ENCODE measurements at places on chromosomes 16 and 17. TPM values are rescaled to one million over a fixed set of nuclear protein-coding genes. Genes with fewer than 3 reads are reported as not detected.

DNA sequence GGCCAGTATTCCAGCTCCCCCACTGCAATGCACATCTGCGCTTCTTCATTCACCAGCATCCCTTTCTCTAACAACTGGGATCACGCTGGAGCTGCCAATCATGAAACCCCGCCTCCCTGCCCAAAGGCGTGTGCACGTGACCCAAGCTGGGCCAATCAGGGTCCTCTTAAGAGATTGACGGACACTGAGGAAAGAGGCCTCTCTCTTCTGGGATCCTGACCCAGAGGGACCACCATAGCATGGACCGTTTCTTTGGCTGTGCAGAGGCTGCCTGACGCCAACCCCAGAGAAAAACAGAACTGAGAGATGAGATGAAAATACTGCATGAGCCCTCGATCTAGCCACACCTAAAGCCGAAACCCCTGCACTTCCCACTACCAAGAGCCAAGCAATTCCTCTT lies 32.0 kb downstream of the COTL1 start:
- H3K4me3 ChIP-seq: no peak overlapping the region
- peaks cover 16% of the 10 kb centered on the region for H3K36me3 ChIP-seq
- no peak overlapping the region for H3K27ac ChIP-seq
- no peaks in the 10 kb centered on the region for H3K27me3 ChIP-seq

GRCh38 chr16:23678430-23679273 lies at the start of gene PLK1:
TSS of gene PLK1 (plus strand) at chr16:23678889. CDS start at chr16:23678933, 44 bp downstream.
- H3K36me3 ChIP-seq: peaks cover 14% of the 10 kb centered on the region
- H3K27me3 ChIP-seq: no peaks in the 10 kb centered on the region
- peaks cover 7% of the 10 kb centered on the region for H3K4me1 ChIP-seq
- H3K27ac ChIP-seq: no peak within 1 kb of the TSS

- H3K27ac ChIP-seq: no peak overlapping the region
- H3K27me3 ChIP-seq: no peaks in the 10 kb centered on the region
- peaks cover 5% of the 10 kb centered on the region for H3K4me1 ChIP-seq
Measured at GRCh38 chr16:83134638-83135037, 507.9 kb downstream of the CDH13 start.

GRCh38 chr17:21035406-21035805 lies 7.4 kb downstream of the USP22 start:
- H3K27ac ChIP-seq: no peak overlapping the region
- DNase-seq: no peak
- H3K4me1 ChIP-seq: peaks cover 76% of the 10 kb centered on the region
- H3K27me3 ChIP-seq: no peaks in the 10 kb centered on the region
- no peak overlapping the region for H3K4me3 ChIP-seq

DNA sequence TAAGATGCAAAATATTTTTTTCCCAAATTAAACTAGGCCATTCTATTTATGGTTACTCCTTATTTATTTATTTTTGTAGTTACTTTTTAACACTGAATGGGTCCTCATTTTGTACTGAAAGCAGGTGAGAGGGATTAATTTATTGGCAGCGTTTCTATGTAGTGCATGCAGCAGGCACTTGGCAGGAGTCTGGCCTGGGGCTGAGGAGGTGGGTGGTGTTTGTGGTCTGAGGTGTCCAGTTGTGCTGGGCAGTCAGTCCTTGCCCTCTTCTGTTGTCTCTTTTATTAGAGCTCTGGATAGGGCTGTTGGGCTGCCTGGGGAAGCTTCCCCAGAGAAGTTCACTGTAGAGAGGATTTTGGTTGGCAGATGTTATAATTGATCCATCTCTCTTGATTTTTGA lies 12.7 kb downstream of the SEC14L1 start:
- H3K27me3 ChIP-seq: no peaks in the 10 kb centered on the region
- no peak overlapping the region for H3K4me3 ChIP-seq
- H3K4me1 ChIP-seq: peaks cover 56% of the 10 kb centered on the region

- peak; percentile 53 for DNase-seq
- H3K36me3 ChIP-seq: no peaks in the 10 kb centered on the region
- H3K4me3 ChIP-seq: no peak overlapping the region
- H3K4me1 ChIP-seq: no peaks in the 10 kb centered on the region
- no peak overlapping the region for H3K27ac ChIP-seq
Measured at GRCh38 chr16:89044418-89045180, 49.1 kb upstream of the ACSF3 start.

DNA sequence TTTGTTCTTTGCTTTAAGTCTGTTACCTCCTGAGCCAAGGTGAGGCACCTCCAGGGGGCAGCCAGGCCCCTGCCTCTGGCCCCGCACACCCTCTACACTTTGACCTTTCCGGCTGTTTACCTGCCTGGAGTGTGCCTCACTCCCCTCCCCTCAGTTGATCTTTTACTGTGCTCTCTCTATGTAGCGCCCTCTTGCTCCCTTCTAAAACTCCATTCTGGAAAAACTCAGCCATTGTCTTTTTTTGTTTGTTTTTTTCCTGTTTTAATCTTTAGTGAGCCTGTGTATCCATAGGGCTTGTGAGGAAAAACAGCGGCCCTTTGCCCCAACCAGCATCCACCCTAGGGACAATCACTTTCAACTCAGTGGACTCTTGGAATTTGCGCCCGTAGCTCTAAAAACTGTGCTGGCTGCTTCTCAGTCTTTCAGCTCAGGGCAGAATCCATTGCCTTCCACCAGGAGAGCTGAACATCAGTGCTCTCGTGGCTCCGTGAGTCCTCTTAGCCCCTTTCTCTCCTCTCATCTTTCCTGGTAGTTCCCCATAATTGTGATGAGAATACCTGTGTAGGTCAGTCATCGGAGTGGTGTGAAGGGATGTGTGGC lies 4.3 kb downstream of the AMDHD2 start:
- no peak for DNase-seq
- H3K4me3 ChIP-seq: no peak overlapping the region
- no peak overlapping the region for H3K27ac ChIP-seq
- H3K4me1 ChIP-seq: peaks cover 13% of the 10 kb centered on the region

GRCh38 chr17:20771104-20771503 lies 191.6 kb downstream of the CDRT15L2 start:
- H3K27ac ChIP-seq: no peak overlapping the region
- H3K4me1 ChIP-seq: no peaks in the 10 kb centered on the region
- no peak overlapping the region for H3K4me3 ChIP-seq

- no peaks in the 10 kb centered on the region for H3K4me1 ChIP-seq
- H3K27me3 ChIP-seq: peaks cover 14% of the 10 kb centered on the region
- no peak overlapping the region for H3K27ac ChIP-seq
- H3K36me3 ChIP-seq: no peaks in the 10 kb centered on the region
Measured at GRCh38 chr17:1298606-1299005, 19.1 kb downstream of the TRARG1 start.

DNA sequence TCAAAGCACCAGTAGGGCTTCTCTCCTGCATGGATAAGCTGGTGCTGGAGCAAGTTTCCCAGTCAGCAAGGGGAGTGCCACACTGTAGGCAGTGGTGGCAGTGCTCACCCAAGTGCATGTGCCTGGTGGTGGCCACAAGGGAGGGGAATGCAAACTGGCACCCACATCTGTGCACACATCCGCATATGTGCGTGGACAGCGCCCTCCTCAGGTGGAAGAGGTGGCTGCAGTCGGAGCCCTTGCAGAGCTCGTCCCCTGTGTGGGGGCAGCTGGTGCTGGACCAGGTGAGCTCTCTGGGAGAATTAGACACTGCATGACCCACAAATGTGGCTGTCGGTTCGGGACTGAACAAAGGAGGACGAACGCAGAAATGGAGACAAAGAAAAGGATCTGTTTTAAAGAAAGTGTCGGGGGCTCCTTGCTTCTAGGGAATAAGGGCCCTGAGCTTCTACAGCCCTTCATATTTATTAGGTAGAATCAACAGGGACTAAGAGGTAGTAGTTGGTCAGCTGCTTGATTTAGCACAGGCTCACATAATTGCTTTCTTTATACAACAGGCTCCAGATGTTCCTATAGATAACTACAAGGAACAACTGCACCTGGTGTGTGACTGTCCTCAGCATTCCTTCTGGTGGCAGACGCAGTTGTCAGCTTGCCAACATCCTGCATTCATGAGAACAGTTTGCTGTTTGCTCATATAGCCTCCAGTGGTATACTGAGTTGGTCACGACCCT lies 5.3 kb upstream of the ZNF689 start:
- peaks cover 2% of the 10 kb centered on the region for H3K4me1 ChIP-seq
- H3K36me3 ChIP-seq: no peaks in the 10 kb centered on the region
- no peak overlapping the region for H3K4me3 ChIP-seq
- no peak overlapping the region for H3K27ac ChIP-seq

DNA sequence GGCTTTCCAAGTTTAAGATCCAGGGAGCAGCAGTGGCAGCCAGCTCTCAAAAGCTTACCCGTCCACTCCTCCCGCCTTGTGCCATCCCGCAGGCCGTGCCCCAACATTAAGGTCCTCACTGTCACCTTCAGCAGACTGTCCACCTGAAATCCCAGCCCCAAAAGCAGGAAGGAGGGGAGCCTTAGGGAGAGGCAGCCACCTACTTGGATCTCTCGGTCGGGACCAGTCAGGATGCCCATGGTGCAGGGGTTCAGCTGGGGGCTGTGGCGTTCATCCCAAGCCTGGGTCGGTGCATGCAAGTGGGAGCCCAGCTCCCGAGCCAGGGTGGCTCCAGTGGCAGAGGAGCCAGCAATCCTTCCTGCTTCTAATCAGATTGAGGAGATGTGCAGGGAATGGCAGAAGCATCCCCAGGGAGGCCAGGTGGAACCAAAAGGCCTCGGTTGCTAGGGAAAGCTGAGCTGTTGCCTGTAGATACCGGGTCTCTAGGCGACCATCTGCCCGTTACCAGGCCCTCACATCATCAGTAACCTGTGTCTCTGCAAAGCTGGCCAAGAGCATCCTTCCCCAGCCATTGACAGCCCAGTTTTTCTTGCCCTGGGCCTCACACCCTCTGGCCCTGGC lies 24.6 kb downstream of the CNGB1 start:
- no peak overlapping the region for H3K4me3 ChIP-seq
- no peaks in the 10 kb centered on the region for H3K36me3 ChIP-seq
- peaks cover under 1% of the 10 kb centered on the region for H3K4me1 ChIP-seq
- H3K27ac ChIP-seq: no peak overlapping the region
- no peaks in the 10 kb centered on the region for H3K27me3 ChIP-seq
- no peak for DNase-seq

- peaks cover 16% of the 10 kb centered on the region for H3K36me3 ChIP-seq
- DNase-seq: no peak
- peaks cover 5% of the 10 kb centered on the region for H3K4me1 ChIP-seq
- no peak overlapping the region for H3K27ac ChIP-seq
- no peak overlapping the region for H3K4me3 ChIP-seq
Measured at GRCh38 chr16:29112755-29113347, 128.0 kb downstream of the LAT start.

GRCh38 chr16:47888734-47889133 lies 267.1 kb downstream of the ABCC12 start:
- DNase-seq: no peak
- H3K4me3 ChIP-seq: no peak overlapping the region
- no peaks in the 10 kb centered on the region for H3K36me3 ChIP-seq
- no peak overlapping the region for H3K27ac ChIP-seq
- H3K4me1 ChIP-seq: no peaks in the 10 kb centered on the region

GRCh38 chr16:10181196-10182162 lies 749 bp downstream of the GRIN2A start:
- H3K27ac ChIP-seq: no peak overlapping the region
- no peaks in the 10 kb centered on the region for H3K36me3 ChIP-seq
- DNase-seq: peak; percentile 83
- peaks cover 15% of the 10 kb centered on the region for H3K4me1 ChIP-seq
- H3K27me3 ChIP-seq: peaks cover 60% of the 10 kb centered on the region

DNA sequence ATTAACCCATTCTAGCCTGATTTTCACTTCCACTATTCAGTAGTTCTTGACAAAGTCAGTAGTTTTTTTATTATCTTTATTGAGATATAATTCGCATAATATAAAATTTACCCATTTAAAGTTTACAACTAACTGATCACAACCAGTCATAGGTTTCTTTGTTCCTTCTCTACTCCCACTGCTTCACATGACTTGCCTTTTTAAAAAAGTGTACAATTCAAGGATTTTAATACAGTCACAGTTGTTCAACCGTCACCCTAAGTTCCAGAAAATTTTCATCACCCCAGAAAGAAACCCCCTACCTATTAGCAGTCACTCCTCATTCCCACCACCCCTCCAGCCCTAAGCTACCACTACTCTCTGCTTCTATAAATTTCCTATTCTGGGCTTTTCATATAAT lies 162.5 kb downstream of the TRIM37 start:
- H3K4me1 ChIP-seq: no peaks in the 10 kb centered on the region
- H3K36me3 ChIP-seq: no peaks in the 10 kb centered on the region
- no peak overlapping the region for H3K27ac ChIP-seq

DNA sequence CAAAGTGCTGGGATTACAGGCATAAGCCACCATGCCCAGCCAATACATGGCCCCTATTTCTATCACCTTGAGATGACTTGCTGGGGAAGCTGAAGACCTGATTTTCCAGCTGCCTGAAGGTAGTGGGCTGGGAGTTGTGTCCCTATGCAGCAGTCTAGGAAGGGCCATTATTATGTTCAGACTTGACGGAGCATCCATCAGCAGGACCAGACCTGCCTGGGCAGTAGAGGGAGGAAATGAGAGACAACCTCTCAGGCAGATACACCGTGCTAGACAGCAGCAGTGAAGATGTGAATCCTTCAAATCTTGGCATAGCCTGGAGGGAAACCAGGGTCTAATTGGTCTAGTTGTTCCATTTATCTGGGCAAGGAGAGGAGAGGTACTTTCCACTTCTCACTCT lies 35.6 kb upstream of the PHOSPHO1 start:
- no peak for DNase-seq
- no peaks in the 10 kb centered on the region for H3K4me1 ChIP-seq
- H3K36me3 ChIP-seq: no peaks in the 10 kb centered on the region
- H3K4me3 ChIP-seq: no peak overlapping the region

- H3K4me1 ChIP-seq: no peaks in the 10 kb centered on the region
- no peak overlapping the region for H3K27ac ChIP-seq
Measured at GRCh38 chr16:74736531-74737157, 36.0 kb upstream of the MLKL start.

DNA sequence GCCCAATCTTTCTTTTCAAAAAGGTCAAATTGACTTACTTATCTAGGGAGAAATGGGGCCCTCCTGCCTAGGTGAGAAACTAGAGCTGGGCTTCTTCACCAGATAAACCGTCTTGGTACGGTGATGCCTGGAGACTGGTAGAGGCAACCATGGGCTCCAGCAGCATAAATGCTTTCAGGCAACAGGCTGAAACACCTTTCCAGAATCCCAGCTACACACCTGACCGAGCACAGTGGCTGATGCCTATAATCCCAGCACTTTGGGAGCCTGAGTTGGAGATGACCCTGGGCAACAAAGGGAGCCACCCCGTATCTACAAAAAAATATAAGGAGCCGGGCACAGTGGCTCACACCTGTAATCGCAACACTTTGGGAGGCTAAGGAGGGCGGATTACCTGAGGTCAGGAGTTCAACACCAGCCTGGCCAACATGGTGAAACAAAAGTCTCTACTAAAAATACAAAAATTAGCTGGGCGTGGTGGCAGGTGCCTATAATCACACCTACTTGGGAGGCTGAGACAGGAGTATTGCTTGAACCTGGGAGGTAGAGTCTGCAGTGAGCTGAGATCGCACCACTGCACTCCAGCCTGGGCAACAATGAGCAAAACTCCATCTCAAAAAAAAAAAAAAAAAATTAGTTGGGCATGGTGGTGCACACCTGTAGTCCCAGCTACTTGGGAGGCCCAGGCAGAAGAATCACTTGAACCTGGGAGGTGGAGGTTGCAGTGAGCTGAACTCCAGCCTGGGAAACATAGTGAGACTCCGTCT lies 8.0 kb downstream of the TRAF4 start:
- DNase-seq: no peak
- peaks cover 38% of the 10 kb centered on the region for H3K4me1 ChIP-seq
- no peaks in the 10 kb centered on the region for H3K27me3 ChIP-seq
- H3K4me3 ChIP-seq: no peak overlapping the region

The PIPOX gene
- 0.87 TPM for total RNA-seq

The G6PC1 gene
- total RNA-seq: not detected

The ABCA3 gene
- total RNA-seq: 598 TPM
